NCI-H526 (cell line): ENCODE measurements at places on chromosomes 1 and 21.

GRCh38 chr1:62024690-62025089 lies 170.0 kb upstream of the L1TD1 start:
- no peak for DNase-seq

GRCh38 chr1:231882790-231883189 lies 256.2 kb downstream of the DISC1 start:
- DNase-seq = no peak

GRCh38 chr1:75901371-75901770 lies 30.8 kb downstream of the ASB17 start:
- no peak for DNase-seq

- peak; percentile 48 for DNase-seq
Measured at GRCh38 chr1:150233359-150234308, 2.3 kb downstream of the ANP32E start.

- DNase-seq = no peak
Measured at GRCh38 chr1:21585037-21585436, 75.8 kb downstream of the ALPL start.

GRCh38 chr1:217443845-217444244 lies 187.0 kb downstream of the GPATCH2 start:
- DNase-seq = no peak

GRCh38 chr1:195717651-195718050 lies 890.6 kb downstream of the KCNT2 start:
- DNase-seq = no peak

DNA sequence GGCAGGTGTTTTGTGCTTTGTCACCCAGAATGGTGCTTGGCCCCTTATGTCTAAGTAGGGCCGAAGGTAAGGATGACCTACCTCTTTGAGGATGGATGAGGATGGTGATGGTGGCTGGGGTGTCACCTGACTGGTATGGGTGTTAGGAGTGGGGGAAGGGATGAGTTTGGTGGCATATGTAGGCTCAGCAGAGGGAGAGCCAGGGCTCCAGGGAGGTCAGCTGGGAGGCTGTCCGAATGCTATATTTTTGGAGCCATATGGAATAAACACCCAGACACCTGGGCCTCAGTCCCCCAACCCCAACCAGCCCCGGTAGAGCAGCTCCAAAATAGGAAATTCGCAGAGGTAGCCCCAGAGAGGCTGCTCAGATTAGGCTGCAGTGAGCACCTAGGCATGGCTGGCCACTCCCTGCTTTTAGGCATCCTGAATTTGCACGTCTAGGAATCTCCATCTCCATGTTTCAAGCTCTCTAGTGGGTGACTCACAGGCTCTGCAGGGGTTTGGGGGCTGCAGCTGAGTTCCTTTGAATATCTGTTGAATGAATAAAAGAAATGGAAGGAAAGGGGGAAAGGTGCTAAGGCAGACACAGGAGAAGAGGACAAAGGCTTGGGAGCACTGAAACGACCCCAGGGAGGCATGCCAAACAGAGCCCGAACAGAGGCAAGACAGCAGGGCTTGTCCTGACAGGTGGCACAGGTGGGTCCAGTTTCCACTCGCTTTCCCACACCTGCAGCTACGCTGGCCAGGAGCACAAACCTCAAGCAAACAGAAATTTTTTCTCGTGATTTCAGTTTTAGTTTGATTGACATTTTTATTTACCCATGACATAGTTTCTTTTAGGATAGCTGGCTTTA lies 135.3 kb upstream of the EDN2 start:
- DNase-seq = no peak

DNA sequence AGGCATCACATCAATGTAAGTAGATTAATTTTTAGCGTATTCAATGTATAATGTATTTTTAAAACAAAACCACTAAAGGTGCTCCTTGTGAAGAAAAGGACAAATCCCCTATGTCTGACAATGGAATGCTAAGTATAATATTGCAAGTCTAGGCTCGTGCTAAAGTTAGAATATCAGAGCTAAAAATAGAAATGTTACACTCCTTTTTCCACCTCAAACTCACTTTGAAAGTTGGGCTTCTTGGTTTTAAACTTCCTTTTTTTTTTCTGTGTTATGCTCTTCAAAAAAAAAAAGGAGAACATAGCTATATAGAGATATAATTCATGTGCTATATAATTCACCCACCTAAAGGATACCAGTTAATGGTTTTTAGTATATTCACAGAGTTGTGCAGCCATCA lies 3.6 kb upstream of the SERBP1 start:
- no peak for DNase-seq

GRCh38 chr1:52237430-52237829 lies 95.5 kb downstream of the ZFYVE9 start:
- DNase-seq = no peak

DNA sequence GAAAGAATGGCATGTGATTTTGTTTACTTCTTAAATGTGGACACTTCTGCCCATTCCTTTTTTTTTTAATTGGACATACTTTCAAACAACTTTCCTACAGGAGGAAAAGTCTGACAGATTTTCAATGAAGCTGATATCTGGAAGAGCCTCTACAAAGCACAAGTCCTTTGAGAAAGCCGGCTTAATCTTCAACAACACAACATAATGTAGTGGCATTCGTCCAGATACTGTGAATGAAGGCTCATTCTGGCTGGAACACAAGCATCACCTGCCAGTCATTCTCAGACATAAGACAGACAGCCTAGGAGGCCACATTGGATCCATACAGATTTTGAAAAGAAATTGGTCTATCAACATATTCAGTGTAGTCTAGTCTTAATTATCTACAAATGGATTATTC lies 4.9 kb downstream of the OTUD7B start:
- DNase-seq = no peak

DNA sequence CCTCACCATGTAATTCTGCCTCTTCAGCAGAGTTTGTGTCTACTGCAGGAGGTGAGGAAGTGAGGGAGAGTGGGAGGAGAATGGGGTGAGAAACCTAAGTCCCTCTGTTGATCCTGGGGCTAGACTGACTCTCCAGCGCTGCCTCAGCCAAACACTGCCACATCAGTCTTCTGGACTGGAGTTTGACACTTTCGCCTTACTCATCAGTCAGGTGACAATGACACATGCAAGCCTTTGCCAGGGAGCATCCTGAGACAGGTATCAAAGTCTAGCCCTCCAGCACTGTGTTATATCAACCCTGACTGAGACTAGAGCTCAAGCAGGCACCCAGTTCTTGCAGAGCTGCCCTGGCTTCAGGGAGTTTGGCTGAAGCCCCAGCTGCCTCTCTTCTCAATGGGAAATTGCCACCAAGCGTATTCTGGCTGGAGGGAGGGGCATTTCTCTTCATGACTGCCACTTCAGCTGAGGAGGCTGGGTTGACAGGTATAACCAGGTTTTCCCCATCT lies 33.3 kb upstream of the SUCO start:
- no peak for DNase-seq

GRCh38 chr1:19240673-19241538 lies 10.4 kb downstream of the EMC1 start:
- peak; percentile 29 for DNase-seq

GRCh38 chr1:205938682-205939081 lies 4.6 kb downstream of the SLC26A9 start:
- no peak for DNase-seq

GRCh38 chr1:227892489-227893299 lies 55.0 kb downstream of the WNT9A start:
- no peak for DNase-seq

- DNase-seq = no peak
Measured at GRCh38 chr1:156540955-156541354, 31.4 kb downstream of the IQGAP3 start.
